ENCODE measurements at places on chromosomes 7 and 10. TPM values are rescaled to one million over a fixed set of nuclear protein-coding genes. Genes with fewer than 3 reads are reported as not detected.

DNA sequence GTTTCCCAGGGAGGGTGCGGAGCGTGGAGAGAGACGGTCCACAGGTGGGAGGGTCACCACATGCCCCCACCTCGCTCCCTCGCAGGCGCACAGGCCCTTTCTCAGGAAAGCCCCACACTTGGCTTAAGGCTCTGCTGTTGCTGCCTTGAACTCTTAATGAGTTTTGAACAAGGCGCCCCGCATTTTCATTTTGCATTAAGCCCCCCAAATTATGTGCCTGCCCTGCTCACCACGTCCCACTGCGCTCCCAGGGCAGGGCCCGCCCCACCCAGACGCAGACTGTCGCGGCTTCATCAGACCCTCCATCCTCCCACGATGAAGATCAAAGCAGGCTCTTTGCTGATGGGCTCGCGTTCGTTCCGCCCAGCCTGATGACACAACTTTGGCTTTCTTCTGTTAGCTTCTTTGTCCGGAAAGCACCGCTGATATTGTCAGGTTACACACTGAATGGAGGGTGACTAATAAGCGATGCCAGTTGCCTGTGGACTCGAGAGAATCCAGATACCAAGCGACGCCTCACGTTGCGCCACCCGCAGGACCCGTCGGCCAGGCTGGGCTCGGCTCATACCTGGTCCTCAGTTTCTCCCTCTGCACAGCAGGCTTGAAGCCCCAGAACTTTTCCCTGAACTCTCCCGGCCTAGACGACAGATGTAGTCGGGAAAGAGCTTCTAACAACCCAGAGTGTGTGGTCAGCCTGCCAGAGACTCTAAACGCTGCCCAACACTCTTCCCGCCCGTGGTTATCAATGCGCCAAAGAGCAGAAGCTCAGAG, 9.5 kb downstream of the CALML3 start:
- no peak for DNase-seq

GRCh38 chr7:1267016-1267900, 34.6 kb downstream of the UNCX start:
- no peak for DNase-seq

GDF10 gene
- 2.1 TPM for total RNA-seq

DNA sequence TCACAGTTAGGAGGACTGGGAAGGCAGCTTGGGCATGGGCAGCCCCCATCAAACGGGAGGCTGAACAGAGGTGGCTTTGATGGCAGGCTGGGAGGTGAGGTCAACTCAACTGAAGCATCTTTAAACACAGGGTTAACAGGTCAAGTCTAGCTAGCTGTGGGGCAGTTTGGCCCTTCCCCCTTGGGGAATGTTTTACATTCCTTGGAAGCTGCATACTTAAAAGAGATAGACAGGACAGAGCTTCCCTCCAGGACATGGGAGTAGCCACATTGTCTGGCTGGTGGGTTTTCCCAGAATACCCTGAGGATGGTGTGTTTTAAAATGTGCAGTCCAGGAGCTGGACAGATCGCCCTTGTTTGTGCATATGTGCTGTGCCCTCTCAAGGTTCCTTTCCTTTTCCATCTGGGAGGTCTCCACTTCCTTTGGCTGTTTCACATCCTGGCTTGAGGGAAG, 6.8 kb upstream of the RASSF4 start:
- no peak for DNase-seq

KCNH2 gene
- 0.99 TPM for total RNA-seq

DNA sequence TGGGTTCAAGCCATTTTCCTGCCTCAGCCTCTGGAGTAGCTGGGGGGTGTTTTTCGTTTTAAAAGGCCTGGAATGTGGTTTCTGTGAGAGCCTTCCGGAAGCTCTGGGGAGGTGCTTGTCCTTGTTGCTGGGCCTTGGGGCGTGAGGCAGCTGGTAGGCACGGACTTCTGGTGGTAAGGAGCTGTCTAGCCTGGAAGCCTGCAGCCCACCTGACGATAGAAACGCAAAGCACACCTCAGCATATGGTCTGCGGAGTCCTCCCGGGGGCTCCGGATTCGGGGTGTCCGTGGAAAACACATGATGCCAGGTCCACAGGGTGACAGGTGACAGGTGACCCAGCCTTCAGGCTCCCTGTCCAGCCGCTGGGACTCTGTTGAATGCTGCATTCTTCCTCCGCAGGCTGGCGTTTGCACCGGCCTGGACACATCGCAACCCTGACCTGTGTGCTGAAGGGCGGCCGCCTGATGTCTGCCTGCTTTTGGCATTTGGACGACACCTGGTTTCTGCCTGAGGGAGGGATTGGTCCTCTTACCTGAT, 37.3 kb downstream of the INPP5A start:
- DNase-seq: no peak

- no peak for DNase-seq
Observed at GRCh38 chr7:12898004-12898403, 210.6 kb downstream of the ARL4A start.

DNA sequence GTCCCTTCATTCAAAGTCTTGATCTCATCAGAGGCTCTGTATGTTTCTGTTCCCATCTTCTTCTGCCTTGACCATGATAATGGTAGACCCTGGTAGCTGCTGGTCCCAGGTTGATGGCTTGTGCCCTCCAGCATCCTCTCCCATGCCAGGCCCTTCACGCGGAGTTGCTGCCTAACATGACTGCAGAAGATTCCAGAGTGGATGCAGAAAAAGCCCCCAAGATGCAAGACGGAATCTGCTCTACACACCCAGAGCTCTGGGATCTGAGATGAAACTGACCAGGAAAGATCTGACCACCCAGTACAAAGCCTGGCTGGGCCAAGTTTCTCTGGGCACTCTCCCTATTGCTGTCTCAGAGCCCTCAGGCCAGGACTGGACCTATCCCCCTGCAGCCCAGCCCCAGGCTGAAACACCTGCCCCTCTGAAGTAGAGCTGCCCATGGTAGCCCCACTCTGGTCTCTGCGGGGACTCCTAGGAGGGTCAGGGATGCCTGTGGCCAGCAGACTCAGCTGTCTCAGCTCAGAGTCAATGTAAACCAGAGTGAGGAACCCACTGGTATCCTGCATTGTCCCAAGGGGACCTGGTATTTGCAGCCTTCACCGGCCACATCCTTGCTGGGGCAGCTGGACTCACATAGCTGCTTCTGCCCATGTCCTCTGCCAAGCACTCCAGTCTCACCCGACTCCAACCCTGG, 9.5 kb upstream of the FRMD4A start:
- DNase-seq: no peak

All from skin of body (tissue), 3 donors.